ENCODE measurements at places on chromosomes 6 and 20. TPM values are rescaled to one million over a fixed set of nuclear protein-coding genes. Genes with fewer than 3 reads are reported as not detected.

Gene LST1
- 4.9 TPM for polyA plus RNA-seq

Gene DYNLT2
- polyA plus RNA-seq, result 8.1 TPM

Gene THBS2
- 12.2 TPM for polyA plus RNA-seq

Gene WFDC12
- not detected for polyA plus RNA-seq

Gene DSP
- 88.6 TPM for polyA plus RNA-seq

Gene PTPRK
- 56.0 TPM for polyA plus RNA-seq

GRCh38 chr6:132927713-132928112, 113.3 kb downstream of the RPS12 start:
- DNase-seq, result no peak

GRCh38 chr6:152636021-152636608, 1.0 kb downstream of the SYNE1 start:
- no peak for DNase-seq

- DNase-seq, result no peak
Observed at GRCh38 chr6:154257067-154257466, 99.5 kb downstream of the IPCEF1 start.

GRCh38 chr6:17473554-17473953, 80.2 kb downstream of the CAP2 start:
- DNase-seq, result peak; percentile 42

DNA sequence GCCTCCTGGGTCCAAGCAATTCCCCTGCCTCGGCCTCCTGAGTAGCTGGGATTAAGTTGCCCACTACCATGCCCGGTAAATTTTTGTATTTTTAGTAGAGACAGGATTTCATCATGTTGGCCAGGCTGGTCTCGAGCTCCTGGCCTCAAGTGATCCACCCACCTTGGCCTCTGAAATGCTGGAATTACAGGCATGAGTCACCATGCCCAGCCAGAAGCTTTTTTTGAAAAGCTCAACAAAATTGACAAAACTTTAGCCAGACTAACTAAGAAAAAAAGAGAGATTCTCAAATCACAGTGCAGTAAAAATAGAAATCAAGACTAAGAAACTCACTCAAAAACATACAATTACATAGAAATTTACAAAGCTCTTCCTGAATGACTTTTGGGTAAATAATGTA, 420.6 kb downstream of the COL12A1 start:
- DNase-seq, result no peak

DNA sequence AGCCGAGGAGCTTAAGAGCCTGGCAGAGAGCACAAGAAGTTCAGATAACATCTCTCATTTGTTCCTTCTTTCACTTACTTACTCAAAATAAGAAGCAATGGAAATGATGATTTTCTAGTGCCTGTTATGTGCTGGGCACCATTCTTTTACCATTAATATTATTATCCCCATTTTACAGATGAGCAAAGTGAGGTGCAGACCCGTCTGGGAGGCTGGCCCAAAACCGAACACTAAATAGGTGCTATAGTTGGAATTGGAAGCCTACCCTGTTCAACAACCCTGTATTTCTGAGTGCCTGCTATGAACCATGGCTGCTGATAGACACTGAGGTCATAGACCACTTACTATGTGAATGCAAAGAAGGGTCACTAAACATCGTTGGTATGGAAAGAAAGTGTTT, 25.0 kb upstream of the MTRF1L start:
- DNase-seq, result no peak

DNA sequence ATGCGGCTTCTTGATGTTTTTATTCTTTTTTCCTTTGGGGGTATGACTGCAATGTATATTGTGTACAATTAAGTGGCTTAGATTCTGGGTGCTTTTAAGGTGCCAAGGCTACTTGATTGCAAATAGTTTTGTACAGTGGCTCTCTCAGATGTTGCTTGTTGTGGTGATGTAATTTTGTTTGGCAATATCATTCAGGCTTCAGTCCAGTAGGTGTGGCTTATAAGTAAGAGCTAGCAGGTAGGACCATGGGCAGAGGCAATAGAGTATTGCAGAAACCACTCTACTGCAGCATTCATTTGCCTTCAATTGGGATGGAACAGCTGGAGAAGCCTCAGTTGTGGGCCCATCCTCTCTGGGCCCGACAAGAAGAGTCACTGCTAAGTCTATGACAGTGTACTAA, 407.9 kb upstream of the MAN1A1 start:
- DNase-seq, result no peak

DNA sequence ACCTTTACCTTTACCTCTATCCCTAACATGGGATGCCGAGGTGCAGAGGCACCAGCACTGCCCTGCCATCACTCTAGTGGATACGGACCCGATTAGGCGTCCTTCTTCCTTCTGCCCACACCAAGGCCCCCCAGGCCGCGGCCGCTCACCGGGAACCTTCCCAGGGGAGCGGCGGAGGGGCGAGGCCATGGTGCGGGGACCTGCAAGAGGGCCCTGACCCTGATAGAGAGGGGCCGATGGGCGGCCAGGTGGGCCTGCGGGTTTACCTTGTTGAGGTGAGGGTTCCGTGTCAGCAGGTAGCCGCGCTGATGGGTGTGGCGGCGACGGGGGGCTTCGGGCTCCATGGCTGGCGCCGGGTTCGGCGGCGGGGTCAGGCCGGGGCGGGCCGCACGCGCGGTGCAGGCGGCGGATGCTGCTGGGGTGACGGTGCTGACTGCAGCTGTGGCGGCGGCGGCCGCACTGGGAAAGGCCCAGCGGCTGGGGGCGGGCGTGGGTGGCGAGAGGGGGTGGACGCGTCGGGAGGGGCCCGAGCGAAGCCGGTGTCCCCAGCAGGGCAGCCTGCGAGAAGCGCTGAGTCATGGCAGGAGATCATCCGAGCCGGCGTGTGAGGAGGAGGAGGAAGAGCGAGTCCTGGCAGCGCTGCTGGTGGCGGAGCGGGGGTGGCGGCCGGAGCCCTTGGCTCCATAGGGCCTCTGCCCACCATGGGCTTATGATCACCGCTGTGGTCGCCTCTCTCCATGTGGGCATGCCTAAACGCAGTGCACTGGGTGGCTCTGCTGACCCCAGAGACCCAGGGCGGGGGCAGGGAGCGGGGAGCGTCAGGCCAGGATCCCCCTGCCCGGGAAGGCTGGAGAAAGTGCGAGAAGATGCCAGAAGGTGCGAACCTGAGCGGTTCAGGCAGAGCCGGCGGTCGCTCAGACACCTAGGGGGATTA, at the start of gene ME1:
Gene ME1, minus strand, starts transcription at position 441 of the 934 bp plus-strand sequence. Its CDS starts 97 bp downstream, at position 344.
- no peak for DNase-seq

DNA sequence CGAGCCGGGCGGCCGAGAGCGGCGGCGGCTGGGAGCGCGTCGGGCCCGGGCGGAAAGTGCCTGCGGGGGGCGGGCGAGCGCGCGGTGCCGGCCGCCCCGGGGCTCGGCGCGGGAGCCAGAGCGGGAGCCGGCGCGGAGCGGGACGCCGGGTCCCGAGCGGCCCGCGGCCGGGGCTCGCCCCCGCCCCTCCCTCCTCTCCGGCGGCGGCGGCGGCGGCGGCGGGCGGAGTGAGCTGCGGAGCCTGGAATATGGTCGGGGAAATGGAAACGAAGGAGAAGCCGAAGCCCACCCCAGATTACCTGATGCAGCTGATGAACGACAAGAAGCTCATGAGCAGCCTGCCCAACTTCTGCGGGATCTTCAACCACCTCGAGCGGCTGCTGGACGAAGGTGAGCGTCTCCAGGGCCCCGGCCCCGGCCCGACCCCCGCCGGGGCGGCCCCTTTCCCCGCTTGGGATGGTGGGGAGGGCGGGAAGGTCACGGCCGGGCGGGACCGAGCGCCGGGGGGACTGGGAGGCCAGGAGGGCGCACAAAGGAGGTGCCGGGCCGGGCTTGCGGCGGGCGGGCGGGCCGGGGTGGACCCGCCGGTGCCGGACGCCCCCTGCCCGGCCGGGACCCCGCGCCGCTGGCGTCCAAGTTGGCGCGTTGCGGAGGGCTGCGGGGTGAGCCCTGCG, 565 bp downstream of the QKI start:
- no peak for DNase-seq

- no peak for DNase-seq
Observed at GRCh38 chr6:46016063-46016608, 476 bp upstream of the CLIC5 start.

GRCh38 chr6:149242883-149243282, 74.6 kb upstream of the TAB2 start:
- DNase-seq, result no peak

DNA sequence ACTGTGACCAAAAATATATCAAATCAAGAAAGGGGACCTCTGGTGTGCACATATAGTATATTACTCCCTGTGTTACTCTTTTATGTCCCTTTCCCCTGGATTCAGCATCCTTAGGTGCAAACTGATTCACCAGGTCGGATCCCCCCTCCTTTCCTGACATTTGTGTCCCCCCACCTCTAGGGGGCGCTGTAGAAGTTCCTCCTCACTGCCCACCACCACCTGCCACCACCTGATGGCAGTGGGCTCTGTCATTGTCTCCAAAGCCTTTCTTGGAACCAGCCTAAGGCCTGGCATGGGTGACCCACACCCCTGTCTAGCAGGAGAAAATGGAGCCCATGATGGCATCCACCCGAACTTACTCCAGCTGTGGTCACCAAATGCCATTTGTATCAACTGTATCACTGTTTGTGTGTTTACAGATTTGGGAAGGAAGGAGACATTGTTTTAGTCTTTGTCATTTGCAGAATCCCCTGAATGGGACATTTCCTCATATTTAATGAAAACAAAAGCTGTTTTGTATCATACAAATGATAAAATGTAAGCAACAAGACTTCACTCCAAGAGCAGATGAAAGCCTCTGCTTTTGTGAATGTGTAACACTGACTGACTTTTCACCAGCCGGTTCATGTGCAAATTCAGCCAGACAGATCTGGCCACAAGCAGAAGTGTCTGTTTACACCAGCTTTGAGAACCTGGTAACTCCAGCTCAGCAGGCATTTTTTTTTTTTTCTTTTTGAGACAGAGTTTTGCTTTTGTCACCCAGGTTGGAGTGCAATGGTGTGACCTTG, 66.2 kb downstream of the ARMC2 start:
- DNase-seq, result no peak

- no peak for DNase-seq
Observed at GRCh38 chr6:129680633-129681032, 29.3 kb downstream of the ARHGAP18 start.

DNA sequence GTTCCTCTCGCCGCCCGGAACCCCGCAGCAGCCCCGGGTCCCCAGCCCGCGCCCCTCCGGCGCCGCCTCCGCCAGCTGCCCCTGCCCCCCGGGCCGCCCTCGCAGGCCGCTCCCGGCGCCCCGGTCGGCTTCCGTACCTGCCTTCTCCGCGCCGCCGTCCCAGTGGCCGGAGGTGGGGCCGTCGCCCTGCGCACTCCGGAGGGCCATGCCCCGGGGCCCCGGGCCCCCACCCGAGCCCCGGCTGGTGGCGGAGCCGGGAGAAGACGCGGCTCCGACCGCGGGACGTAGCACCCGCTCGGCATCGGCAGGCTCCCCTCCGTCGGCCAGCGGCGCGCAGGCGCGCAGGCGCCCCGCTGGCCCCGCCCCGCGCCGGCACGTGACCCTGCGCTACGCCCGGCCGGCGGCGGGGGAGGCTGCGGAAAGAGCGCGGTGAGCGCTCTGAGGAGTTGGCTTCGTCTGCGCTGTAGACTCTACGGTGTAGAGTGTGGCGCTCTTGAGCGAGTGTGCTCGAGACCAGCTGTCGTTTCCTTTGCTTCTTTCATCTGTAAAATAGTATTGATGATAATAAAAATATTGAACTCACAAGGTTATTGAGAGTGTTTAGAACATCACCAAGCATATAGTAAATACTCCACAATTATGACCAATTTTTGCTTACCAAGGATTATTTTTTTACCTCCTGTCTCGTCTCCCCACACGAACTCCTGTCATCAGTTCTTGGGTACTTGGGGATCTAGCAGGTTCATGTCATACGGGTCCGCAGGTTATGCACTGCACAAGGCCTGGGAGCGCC, at the start of gene TBC1D20:
Gene TBC1D20, minus strand, starts transcription at position 335 of the 793 bp plus-strand sequence. Its CDS starts 128 bp downstream, at position 207.
- peak; percentile 58 for DNase-seq

DNA sequence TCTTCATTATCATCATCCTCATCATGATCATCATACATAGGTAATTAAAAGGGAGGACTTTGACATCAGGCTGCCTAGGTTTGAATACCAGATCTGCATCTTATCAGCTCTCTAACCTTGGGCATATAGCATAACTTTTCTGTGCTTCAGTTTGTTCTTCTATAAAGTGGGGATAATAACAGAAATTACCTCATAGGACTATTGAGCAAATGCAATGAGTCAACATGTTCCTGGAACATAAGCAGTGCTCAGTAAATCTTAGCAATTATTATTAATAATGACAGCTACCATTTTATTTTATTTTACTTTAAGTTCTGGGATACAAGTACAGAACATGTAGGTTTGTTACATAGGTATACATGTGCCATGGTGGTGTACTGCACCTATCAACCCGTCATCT, 7.2 kb downstream of the C20orf202 start:
- DNase-seq, result no peak

- DNase-seq, result no peak
Observed at GRCh38 chr20:61728326-61728725, 337.4 kb downstream of the TAF4 start.

GRCh38 chr6:16146527-16146955, 17.7 kb downstream of the MYLIP start:
- DNase-seq, result no peak

DNA sequence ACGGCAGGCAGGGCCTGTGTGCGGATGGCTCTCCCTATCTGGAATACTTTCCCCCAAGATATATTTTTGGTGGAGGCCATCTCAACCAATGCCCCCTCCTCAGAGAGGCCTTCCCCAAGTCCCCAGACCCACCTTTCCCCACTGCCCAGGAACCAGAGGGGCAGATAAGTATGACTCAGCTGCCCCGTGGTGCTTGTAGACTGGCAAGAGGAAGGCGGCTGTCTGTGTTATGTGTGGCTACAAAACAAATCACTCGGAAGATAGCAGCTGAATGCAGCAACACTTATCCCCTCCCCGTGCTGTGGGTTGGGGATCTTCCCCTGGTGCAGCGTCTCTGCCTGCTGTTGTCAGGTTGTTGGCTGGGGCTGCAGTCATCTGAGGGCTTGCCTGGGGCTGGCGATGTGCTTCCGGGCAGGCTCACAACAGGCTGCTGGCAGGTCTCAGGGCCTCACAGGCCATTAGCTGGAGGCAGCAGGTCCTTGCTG, 7.1 kb downstream of the NPEPL1 start:
- DNase-seq, result no peak

DNA sequence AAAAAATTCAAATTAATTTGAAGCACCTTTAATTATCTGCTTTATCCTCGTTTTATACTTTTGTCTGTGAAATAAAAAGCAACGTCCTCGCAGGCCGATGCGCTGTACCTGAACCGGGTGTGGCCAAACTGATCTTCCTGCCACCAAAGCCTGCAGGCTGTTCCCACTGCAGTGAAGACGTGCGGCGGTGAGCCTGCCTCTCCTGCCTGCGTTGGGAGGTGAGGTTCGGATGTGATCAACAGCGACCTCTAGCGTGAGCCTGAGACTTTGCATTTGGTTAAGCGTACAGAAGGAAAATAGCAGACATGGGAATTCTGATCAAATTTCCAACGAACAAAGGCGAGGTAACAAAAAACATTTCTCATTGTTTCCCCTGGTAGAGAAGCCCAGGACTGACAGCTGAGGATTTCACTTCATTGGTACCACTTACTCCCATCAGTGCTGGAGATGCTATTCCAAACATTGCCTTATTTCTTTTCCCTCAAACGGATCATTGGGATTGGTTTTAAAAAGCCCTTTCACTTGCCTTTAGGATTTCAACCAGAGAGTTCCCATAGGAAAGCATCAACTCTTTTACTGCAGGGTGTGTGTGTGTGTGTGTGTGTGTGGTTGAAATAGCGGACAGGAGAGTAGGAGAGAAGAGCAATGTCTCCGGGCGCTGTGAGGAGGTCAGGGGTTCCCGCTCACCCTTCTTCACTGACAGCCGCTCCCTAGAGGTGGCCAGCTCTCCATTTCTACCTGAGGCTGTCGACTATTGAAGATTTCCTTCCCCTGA, 56.6 kb upstream of the CCN6 start:
- DNase-seq, result no peak

Data from right renal cortex interstitium (tissue), 3 donors.